Stimulated activated CD4-positive, alpha-beta T cell treated with anti-CD3 and anti-CD28 coated beads, Interleukin-2, amount 100 ng/mL, for 48 hours (primary cell): ENCODE measurements at places on chromosomes 1 and 21.

- DNase-seq: no peak
Measured at GRCh38 chr1:23699280-23700179, 7.9 kb downstream of the RPL11 start.

DNA sequence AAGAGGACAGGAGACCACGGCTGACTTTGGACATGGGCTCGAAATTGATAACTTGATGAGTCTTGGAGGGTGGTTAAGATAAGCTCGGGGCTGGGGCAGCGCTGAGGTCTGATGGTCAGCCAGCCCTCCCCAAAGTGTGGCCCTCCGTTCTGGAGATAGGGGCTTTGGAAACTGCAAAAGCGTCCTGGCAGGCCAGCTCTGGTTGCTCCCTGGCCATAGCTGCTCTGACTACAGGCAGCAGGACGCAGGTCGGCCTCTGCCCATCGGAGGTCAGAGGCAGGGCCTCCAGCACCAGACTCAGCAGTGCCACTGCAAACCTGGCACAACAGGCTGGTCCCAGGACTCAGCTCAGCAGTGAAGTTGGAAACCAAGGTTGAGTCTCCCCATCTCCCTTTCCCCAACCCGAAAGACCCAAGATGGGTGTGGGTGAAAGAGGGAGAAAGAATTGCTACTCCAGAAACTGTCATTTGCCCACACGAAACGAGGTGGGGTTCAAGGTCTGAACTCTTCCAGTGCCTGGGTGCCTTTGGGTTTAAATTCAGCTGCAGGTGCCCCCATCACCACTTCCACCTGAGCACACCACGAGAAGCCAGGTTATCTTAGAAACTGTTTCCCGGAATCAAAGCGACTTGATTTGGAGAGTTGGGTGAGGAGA is 4.8 kb downstream of the SIM2 start:
- DNase-seq: no peak

DNA sequence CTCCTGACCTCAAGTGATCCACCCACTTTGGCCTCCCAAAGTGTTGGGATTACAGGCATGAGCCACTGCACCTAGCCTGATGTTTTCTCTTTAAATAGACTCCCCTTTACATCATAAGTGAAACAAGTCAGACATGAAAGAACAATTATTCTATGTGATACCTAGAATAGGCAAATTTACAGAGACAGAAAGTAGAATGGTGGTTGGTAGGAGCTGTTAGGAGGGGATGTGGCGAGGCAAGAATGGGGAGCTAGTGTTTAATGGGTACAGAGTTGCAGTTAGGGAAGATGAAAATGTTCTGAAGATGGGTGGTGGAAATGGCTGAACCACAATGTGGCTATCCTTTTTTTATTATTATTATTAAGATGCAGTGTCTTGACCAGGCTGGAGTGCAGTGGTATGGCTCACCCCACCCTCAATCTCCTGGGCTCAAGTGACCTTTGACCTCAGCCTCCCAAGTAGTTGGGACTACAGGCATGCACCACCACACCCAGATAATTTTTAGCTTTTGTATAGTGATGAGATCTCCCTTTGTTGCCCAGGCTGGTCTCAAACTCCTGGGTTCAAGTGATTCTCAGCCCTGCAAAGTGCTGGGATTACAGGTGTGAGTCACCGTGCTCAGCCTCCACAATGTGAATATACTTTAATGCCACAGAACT is 28.4 kb downstream of the ELF3 start:
- no peak for DNase-seq

GRCh38 chr1:31790641-31791091 is 25.2 kb downstream of the SPOCD1 start:
- no peak for DNase-seq

- DNase-seq: no peak
Measured at GRCh38 chr1:36034692-36035091, 49.2 kb upstream of the TEKT2 start.

GRCh38 chr1:12249181-12249580 is 19.4 kb downstream of the VPS13D start:
- no peak for DNase-seq

- no peak for DNase-seq
Measured at GRCh38 chr1:99566290-99567021, 79.5 kb upstream of the PALMD start.

- no peak for DNase-seq
Measured at GRCh38 chr1:25135909-25136308, 96.4 kb downstream of the SYF2 start.

DNA sequence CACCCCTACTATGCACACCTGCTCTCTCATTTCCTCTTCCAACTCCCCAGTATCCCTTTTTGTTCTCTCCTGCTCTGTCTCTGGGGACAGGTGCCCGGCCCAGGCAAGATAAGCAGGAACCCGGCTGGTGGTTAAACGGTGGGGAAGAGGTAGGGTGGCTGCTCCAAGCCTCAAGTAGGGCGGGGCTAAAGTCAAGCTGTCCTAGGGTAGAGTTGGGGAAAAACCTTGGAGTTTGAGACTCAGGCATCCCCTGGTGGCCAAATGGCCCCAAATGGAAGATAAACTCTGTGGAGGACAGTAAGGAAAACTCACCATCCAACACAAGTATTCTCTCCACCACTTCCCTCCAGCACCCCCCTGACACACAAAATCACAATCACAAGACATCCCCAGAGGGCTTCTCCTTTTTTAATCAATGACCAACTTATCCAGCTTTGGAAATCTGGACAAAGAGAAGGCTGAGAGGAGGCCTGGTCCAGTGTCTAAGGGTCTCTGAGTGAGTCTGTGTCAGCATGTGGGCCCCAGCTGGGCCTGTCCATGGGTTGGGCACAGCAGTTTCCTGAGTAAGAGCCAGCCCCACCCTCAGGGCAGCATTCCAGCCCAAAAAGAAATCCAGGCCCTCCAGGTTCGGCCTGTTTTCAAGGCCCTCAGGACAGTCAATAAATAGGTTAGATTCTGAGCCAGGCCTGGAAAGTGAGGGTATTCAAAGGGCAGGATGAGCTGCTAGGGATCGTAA is 9.8 kb downstream of the POMGNT1 start:
- DNase-seq: no peak

- no peak for DNase-seq
Measured at GRCh38 chr1:100710906-100711682, 8.4 kb upstream of the VCAM1 start.

DNA sequence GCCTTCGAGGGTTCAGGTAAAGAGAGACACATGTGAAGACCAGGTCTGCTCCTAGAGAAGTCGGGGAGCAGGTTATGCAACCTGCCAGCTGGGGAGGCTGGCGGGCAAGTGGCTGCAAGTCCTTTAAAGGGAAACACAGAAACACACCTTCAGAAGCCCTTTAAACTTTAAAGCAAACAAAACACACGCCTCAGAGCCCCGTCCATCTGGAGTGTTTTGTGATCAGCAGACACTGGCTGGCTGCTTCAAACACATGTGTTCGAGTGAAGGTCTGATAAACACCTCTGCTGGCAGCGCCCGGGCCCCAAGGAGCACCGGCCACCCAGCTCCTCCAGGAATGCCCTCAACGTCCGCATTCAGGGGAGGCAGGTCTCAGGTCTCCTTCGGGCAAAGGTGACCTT is 15.2 kb downstream of the RIPK4 start:
- DNase-seq: no peak

- no peak for DNase-seq
Measured at GRCh38 chr1:153919876-153920852, 2.6 kb downstream of the GATAD2B start.

GRCh38 chr1:81841795-81842194 is 41.1 kb downstream of the ADGRL2 start:
- DNase-seq: no peak

- DNase-seq: no peak
Measured at GRCh38 chr21:26555540-26556146, 17.4 kb downstream of the CYYR1 start.

DNA sequence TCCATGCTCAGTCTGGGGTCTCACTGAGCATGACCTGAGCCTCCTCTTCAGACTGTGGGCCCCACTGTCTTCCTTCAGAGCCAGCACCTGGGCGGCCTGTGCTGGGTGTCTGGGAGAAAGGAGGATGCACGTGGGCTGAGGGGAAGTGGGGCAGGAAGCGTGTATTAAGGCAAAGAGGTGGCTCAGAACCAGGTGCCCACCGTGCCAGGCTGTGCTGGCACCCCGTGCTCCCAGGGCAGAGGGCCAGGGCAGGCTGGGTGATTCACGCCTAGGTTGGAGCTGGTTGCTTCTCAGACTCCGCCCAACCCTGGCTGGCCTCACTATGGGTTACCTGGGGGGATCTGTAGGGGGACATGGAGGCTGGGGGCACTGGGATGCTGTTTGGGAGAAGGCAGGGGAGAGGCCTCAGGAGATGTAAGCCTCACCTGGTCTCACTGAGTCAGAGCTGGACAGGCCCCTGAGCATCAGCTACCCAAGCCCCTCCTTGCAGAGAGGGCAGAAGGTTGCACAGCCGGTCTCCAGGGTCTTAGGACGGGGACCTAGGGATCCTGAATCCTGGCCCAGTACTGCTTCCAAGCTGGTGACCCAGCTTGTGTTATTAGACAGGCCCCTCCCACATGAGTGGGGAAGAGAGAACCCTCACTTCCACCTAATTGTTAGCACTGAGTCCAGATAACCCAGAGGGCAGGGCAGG is 18.6 kb upstream of the PADI1 start:
- no peak for DNase-seq

DNA sequence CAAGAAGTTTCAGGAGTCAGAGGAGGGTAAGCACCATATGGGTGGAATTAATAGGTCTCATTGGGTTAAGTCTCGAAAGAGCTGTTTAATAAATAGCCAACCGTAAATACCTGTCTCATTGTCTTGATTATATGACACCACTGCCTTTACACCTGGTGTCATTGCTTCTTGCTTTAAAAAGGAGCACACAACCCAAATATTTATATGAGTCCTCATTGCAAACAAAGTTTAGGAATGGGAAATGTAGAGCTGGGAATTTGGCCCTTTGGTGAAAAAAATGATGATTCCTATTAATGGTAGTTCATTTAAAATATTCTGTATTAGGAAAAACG is 2.1 kb downstream of the BACH1 start:
- DNase-seq: no peak

DNA sequence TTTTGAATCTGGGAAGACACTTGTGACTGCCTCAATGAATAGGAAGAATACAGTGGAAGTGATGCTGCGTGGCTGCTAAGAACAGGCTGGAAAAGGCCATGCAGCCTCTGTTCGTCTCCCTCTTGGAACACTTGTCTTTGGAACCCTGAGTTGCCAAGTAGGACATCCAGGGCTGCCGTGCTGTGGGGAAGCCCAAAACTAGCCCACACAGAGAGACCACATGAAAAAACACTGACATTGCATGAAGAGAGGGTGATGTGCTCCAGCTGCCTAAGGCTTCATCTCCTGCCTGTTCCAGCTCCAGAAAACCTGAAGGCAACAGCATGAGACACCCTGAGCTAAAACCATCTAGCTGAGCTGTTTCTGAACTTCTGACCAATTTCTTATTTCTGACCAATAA is 61.1 kb upstream of the GNG4 start:
- no peak for DNase-seq

DNA sequence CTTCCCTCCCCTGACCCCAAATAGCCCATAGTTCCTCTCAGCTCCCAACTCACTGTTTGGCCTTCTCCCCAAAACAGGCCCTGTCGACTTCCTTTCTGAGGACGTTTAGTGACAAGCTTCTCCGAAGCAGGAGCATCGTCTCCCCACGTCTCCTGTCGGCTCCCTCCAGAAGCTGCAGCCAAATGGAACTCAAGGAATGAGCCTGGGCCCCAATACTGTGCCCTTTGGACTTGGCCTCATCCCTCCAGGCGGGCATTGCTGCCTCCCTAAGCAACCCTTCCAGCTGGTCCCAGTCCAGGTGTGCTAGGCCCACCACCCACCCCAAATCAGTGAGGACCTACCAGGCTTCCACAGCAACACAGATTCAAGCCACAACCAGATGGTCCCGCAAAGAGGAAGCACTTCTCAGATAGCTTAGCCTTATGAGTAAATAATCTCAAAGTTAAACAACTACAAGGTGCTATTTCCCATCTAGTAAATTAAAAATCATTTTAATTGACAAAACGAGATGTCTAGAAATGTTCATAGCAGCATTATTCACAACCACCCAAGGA is 33.0 kb downstream of the ACOT7 start:
- DNase-seq: no peak

- no peak for DNase-seq
Measured at GRCh38 chr1:200969726-200970561, 53.6 kb downstream of the KIF21B start.

- no peak for DNase-seq
Measured at GRCh38 chr1:101697072-101697471, 299.7 kb downstream of the OLFM3 start.

GRCh38 chr21:37615962-37616361 is 249.4 kb downstream of the DYRK1A start:
- no peak for DNase-seq

- DNase-seq: no peak
Measured at GRCh38 chr1:44077421-44077820, 41.2 kb upstream of the KLF17 start.

DNA sequence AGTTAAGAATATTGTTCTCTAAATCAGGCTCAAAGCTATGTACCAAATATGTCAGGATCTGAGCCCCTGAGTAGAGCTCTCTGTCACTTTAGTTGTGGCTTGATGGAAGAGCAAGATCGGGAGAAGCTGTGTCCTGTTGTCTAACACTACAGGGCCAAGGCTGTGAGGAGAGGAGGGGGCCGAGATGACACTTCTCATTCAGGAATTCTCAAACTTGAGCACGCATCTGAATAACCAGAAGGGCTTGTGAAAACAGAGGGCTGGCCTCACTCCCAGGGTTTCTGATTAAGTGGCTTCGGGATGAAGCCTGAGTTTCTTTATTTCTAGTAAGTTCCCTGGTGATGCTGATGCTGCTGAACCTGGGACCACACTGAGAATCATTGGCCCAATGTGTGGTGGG is 209.2 kb upstream of the DAB1 start:
- DNase-seq: no peak

GRCh38 chr1:103457886-103458455 is 67.5 kb upstream of the RNPC3 start:
- no peak for DNase-seq
